Fibroblast of mammary gland (primary cell): ENCODE measurements at places on chromosomes 5 and 9.

DNA sequence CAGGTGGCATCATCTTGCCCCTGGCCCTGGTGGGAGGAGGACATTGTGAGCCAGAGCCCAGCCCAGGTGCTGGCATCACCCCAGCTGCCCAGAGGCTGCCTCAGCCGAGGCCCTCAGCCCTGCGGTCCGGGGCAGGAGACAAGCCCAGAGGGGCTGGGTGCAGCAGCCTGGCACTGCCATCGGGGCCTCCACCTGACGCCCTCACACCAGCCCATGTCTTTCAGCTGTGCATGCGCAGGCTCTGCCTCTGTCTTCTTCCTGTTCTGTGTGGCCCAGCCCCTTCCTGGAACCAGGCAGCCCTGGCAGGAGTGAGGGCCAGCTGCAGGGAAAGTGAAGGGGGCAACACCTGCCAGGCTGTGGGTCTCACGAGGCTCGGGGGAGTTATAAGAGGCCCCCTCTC, 4.8 kb upstream of the CEL start:
- DNase-seq = no peak

DNA sequence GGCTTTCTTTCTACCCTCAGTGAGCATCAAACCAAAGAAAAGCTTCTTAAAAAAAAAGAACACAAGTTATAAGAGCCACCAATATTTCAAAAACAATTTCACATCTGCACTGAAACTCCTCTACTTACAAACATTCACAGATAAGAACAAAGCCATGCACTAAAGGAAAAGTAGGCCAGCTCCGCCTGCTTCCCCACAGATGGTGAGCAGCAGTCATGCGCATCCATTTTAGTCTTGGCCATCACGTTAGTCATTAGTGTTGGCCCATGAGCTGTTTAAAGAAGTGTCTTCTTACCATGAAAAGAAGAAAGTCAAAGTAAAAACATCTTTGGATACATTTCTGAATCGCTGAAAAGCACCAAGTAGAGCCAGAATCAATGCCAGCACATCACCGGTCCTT, 40.0 kb upstream of the SMIM23 start:
- DNase-seq = peak; percentile 25

DNA sequence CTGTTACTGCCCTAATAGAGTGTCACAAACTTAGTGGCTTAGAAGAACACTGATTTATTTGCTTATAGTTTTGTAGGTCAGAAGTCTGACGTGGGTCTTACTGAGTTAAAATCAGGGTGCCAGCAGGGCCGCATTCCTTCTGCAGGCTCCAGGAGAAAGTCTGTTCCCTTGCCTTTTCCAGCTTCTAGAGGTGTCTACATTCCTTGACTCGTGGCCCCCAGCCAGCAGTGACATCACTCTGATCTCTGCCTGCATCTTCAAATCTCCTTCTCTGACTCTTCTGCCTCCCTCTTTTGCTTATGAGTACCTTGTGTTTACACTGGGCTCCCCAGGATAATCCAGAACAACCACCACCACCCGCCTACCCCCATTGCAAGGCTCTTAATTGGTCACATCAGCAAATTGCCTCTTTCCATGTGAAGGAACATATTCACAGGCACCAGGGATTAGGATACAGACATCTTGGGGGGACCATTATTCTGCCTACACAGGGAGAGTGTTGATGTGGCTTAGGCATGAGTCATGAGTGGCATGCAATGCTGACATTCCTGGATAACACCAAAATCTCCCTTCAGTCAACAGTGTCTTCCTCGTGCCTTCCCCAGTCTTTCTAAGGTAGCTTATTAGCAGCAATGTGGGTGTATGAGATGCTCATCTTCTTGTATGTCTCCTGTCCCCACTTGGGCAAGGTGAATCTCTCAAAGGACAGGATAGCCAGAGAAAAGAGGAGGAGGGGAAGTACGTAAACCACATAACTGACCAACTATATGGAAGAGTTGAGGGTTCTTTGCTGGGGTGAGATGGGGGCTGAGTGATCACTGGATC, 24.4 kb downstream of the CYFIP2 start:
- DNase-seq = peak; percentile 65

- no peak for DNase-seq
Observed at GRCh38 chr9:130698514-130698913, 4.9 kb downstream of the EXOSC2 start.

DNA sequence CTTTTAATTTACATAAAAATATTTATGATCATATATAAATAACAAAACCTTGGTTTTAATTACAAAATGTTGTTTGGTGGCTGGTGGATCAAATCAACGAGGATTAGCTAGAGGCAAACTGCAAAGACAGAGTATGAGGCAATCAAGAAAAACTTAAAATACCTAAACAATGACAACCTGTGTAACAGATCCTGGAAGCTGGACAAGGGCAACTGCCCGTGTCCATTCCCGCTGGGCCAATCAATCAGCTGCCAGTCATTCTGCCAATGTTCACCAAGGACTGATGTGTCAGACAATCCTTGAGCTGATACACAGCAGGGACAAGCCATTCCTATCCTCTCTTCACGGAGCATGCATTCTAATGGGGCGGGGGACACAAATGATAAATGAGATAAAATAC, 3.2 kb upstream of the TENT4A start:
- DNase-seq = no peak
